ENCODE measurements at places on chromosomes 12 and 14.
A peak's percentile ranks its signal among the peaks of the same experiment; 100 is the strongest.

DNA sequence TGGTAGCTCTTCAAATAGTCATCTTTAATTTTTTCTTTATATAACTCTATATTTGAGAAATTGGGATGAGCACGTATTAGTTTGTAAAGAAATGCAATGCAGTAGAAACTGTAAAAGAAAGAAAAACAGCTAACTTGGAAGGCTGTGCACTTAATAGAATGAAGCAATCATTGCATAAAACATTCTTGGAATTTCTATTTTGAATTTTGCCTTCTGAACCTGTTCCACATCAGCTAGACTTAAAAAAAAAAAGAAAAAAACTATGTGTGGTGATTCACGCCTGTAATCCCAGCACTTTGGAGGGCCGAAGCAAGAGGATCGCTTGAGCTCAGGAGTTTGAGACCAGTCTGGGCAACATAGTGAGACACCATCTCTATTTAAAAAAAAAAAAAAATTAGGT lies 29.4 kb downstream of the SCN8A start:
- no peak for DNase-seq

DNA sequence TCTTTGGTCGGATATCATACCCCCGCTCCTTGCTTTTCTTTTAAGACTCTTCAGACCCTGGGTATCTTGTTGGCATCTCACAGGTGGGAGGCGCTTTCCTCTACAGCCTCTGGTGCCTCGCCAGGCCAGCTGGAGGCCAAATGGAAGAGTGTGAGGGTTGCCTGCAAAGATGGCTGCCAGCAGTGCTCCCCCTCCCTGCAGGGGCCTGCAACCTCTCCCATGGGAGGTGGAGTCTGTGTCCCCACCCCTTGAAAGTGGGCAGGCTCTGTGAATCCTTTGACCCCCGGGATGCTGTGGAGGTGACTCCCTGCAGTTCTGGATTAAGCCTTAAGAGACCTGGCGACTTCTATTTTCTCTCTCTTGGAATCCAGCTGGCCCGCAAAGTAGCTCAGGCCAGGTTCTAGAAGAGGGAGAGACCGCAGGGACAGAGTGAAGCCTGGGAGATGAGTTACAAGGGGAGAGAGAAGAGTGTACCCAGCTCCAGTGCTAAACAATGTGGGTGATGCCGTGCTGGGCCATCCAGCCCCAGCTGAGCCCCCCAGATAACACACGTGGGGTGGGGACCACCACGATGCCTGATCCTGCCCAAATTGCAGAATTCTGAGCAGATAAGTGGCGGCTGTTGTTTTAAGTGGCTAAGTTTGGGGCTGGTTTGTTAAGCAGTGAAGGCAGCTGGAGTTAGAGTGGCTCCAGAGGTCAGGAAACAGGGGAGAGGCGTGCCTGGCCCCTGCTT lies 37.9 kb upstream of the NCOR2 start:
- no peak for DNase-seq

DNA sequence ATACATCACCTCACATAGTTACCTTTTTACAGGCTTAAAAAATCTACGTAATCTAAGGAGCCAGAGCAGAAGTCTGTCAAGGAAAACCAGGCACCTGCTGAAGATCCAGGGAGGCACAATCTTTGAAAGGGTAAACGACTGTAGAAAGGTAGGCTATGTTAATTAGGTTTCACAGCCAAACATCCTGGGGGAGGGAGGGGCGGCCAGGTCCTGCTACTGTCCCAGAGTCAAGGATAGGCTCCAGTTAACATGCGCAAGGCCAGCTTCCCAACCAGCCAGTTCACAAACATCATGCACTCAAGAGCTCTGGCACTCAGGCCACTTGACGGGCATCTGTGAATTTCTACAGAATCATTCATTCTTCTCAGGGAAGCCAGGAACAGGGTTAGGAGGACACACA lies 22.9 kb downstream of the NIN start:
- DNase-seq, result no peak

GRCh38 chr12:52024845-52025230 lies 18.1 kb downstream of the TAMALIN start:
- no peak for DNase-seq

DNA sequence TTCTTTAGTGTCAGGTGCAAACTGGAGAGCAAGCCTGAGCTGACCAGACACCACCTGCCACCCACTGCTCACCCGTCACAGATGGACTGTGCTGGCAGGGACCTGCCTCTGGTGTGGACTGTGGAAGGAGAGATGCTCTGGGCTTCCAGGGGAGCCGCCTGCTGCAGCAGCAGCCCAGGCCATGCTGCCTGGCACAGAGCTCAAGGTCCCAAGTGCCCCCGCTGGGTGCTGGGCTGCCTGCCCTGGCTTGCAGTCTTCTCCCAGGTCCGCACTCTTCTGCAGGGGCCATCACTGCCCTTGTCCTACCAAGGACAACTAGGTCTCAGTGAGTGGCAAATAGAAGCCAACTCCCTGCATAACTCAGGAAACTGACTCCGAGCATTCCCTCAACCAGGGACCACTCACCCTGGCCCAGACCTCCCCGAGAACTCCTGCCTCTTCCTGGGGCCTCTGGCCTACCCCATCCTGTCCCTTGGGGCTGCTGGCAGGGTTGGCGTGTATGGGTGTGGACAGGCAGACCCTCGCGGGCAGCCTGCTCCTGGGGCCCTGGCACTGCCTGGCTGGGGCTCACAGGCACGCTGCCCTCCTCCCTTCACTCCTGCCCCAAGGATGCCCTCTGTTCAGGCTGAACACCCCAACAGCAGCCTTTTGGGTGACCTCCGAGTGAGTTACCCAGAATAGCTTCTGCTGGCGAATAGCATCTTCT lies 9.3 kb downstream of the AMN start:
- no peak for DNase-seq

DNA sequence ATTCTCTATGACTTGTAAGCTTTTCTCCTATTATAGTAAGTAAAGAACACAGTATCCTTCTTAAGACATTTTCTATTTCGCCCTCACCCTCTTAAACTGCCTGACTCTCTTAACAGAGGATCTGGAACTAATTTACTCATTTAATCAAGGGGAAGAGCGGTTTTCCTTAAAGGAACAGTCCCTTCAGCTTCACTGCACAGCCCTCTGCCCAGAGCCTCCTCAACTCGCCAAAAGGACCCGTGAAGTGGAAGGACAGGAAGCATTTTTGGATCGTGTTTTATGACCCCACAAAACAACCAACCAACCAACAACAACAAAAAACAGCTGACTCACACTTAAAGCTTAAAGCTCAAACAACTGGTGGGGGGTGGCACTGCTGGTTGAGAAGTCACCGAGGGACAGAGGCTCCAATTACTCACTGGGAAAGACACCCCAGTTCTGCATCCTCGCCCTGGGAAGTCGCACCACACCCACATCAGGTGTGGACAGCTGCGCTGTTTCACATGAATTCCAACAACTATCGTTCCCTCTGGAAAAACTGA lies 35.7 kb downstream of the NID2 start:
- no peak for DNase-seq

- DNase-seq, result no peak
Observed at GRCh38 chr14:98955741-98956070, 316.3 kb downstream of the BCL11B start.

GRCh38 chr14:24403294-24403998 lies 4.6 kb downstream of the NYNRIN start:
- DNase-seq, result no peak

GRCh38 chr14:26996246-26996645 lies 398.4 kb upstream of the NOVA1 start:
- DNase-seq, result no peak

DNA sequence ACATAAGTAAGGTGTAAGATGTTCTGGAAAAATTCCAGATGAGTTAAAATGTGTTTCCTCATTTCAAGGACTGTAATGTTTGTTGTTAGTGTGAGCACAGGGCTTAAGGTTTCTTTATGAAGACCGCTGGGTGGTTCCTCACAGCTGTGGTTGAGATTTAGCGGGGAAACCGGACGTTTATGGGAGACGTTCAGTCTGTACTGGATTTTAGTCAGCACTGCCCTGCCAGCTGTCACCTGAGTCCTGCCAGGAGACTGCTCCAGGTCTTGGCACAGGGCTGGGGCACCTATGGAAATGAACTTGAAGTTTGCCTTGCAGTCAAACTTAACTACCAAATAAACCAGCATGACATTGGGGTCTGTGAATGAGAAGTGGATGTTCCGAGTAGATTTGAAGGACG lies 555.2 kb downstream of the DIO2 start:
- no peak for DNase-seq

- DNase-seq, result no peak
Observed at GRCh38 chr12:131505561-131505960, 205.3 kb upstream of the SFSWAP start.

- DNase-seq, result no peak
Observed at GRCh38 chr12:53076461-53076860, 2.7 kb downstream of the SPRYD3 start.

- no peak for DNase-seq
Observed at GRCh38 chr12:129570796-129571400, 332.9 kb downstream of the TMEM132D start.

DNA sequence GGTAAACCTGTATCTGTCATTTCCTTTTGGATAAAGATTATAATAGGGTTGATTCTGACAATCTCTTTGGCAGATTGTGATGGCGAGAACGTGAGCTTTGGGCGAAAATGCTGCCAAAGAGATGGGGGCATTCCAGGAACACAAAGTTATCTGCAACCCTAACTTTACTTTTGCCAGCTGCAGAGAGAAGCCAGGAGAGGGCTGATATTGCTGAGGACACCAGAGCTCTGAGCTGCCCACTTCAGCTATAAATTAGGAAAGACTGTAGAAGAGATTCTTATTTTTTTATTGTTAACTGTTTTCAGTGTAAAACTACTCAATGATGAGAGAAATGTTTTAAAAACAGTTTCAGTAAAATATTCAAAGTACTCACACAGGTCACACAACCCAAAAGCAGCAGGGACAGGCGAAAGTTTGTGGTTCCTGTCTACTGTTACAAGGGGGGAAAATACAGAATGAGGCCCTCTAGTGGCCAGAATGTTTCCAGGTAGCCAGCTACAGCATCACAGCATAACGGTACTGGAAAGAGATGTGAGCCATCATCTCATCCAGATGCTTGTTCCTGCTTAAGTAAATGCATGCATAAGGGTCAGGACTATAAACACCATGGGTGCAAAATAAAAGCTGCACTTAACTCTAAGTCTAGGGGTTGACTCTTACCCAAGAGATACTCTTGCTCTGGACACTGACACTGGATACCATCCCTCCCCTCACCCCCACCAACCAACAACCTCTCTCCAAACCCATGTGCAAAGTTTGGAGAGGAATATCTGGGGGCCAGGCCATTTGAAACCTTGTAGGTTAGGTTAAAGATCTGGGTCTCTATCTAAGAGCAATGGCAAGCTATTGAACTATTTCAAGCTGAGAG lies 498.4 kb downstream of the RMST start:
- DNase-seq, result no peak

- DNase-seq, result peak; percentile 92
Observed at GRCh38 chr12:124837958-124838803, 25.5 kb downstream of the SCARB1 start.

DNA sequence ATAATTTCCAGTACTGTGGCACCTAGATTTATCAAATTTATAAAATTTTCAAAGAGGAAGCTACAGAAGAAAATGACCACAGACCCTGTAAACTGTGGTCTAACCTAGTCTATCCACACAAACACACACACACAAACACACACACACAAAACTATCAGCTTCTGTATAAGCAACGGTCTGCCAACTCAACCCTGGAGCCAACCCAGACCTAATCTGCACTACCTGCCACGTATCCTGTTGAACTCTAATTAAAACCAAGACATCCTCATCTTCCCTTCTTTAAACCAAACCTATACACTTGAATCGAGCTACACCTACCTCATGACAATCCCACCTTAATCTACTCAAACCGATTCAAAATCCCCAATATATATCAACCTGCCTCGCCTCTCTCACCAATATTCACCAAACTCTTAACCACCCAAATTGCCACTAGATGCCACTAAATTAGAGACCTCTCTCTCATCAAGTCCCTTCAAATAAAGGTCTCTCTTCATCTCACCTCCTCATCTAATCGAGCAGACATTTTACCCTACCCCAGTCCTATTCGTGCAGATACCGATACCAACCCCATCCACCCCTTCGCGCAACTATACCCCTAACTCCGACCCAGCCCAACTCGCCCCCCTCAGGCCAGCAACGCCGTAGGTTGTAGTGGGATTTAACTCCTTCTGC lies 808 bp downstream of the ACIN1 start:
- DNase-seq, result no peak

GRCh38 chr14:71591929-71592328 lies 340.3 kb upstream of the RGS6 start:
- DNase-seq, result no peak

GRCh38 chr14:90446405-90446804 lies 49.6 kb downstream of the CALM1 start:
- DNase-seq, result no peak

GRCh38 chr12:120847814-120848213 lies 56.3 kb downstream of the SPPL3 start:
- DNase-seq, result no peak

- DNase-seq, result no peak
Observed at GRCh38 chr12:111440152-111440551, 34.4 kb downstream of the SH2B3 start.

DNA sequence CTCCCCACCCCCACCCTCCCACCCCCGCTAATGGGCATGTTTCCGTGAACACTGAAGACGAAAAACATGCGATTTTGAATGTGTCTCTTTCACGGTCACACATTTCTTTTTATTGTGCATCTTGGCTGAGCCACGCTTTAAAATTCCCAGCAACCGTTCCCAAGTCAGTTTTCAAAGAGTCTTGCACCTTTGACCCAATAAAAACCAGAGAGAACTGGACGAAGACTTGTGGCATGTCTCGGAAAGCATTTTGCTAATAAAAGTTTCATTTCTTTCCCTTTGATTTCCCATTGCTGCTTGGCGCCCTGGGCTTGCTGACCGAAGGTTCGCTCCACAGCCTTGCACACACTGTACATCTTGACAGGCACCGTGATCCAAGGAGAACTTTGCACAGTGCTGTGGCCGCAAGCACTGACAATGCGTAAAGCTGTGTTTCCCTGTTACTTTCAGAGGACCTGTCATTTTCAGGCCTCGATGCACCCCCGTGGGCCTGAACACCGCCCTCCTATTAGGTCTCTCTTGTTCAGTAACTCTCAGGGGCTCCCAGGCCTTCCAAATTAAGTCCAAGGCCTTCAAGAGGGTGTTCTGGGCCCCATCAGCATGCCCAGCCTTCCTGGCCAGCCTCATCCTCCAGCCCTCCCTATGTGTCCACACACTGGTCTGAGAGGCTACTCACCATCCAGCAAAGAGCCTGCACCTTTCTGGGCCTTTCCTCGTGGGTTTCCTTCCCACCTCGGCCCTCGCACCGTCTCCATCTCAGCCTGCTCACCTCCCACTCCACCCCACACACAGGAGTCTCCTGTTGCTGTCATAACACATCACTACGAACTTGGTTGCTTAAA lies 63.4 kb upstream of the DIO3 start:
- no peak for DNase-seq

- DNase-seq, result no peak
Observed at GRCh38 chr12:42421844-42422779, 96.1 kb downstream of the PPHLN1 start.

DNA sequence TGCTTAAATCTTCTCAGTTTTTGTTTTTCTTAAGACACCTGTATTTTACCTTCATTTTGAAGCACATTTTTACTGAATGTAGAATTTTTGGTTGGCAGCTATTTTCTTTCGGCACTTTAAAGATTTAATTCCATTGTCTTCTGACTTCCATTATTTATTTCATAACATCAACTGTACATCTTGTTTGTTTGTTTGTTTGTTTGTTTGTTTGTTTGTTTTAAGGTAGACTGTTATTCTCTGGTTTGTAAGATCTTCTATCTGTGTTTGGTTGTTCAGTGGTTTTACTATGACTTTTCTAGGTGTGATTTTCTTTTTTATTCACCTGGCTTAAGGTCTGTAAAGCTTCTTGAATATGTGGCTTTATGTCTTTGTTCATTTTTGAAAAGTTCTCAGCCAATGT lies 61.9 kb downstream of the IFT81 start:
- no peak for DNase-seq
